Caco-2 (cell line): ENCODE measurements at places on chromosomes 5 and 9. TPM values are rescaled to one million over a fixed set of nuclear protein-coding genes. Genes with fewer than 3 reads are reported as not detected.

PCDHA5 gene
- not detected in 2 replicates for total RNA-seq

MAP3K1 gene
- 46.0 and 47.0 TPM in 2 replicates for total RNA-seq

RHOBTB3 gene
- 85.6 and 88.5 TPM in 2 replicates for total RNA-seq

IFNA21 gene
- total RNA-seq = not detected in 2 replicates

DNA sequence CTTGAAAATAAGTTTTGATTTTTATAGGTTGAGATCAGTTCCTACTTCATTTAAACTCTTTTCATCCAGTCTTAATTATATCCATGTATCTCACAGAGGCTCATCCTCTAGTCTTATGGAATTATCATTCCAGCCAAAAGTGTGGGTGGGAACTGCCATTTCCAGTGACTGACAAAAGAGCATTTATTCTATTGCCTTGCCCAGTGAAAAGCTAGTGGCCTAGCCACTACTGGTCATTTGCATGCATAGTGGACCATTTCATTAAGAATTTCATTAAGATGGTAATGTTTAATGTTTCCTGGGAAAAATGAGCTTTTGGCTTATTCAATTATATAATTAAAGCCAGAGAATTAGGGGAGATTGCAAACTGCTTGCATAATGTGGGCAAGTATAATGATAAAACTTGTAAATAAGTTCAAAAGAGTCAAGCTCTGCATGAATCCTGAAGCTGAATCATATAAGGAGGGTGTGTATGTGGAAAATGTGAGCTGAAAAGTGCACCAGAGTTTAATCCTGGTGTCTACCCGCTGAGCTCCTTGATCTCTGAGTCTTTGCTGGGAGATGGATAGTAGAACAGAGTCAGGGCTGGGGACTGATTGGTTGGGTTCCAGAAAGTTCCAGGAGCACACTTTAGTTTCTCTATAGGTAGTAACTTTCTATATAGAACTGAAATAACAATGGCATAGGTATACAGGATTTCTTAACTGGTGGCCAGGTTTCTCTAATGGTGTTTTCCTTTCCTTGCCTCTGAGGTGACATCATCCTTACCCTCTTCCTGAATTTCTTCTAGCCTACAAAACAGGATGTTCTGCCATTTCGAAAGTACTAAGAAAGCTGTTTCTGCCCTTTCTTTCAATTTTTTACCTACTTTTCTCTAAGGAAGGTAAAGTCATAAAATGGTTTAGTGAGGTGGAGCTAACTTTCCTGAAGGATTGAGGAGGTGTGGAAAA is 78.5 kb downstream of the KIF4B start:
- DNase-seq = no peak

- peak; percentile 58 for DNase-seq
Observed at GRCh38 chr5:124996023-124996763, 249.8 kb upstream of the ZNF608 start.

DNA sequence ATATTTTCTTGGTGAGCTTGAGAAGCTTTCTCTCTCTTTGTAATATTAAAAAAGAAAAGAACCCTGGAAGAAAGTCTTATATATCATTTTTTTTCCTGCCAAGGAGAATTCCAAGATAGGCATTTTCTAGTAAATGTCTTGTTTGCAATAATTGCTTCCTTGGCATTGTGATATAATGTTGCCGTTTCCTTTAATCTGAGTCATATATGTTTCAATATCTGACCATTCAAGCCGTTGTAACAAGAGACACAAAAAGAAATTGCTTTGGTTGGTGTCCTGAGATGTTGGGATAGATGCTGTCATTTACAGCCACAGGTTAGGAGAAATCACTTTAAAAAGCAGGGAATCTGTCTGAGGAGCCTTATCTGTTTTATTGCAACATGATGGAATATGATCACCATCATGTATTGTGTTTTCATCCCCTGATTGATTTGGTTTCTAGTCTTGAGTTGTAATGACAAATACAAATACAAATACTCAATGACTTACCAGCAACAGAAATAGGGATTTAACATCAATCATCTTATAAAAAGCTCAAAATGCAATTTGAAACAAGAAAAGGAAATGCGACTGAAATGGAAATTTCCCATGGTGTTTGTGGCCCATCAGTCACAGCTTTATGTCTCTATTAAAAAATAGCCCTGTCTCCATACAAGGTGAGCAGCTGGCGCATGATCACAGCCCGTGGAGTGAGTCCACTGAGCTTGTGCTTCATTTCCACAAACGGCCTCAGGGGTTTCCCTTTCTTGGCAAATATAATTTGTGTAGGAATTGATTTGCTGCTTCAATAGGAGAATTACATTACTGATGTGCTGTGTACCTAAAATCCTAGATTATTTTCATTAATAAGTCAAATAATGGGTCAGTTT is 250.1 kb upstream of the TRPC7 start:
- no peak for DNase-seq

- no peak for DNase-seq
Observed at GRCh38 chr5:31280210-31280609, 86.7 kb downstream of the CDH6 start.

DNA sequence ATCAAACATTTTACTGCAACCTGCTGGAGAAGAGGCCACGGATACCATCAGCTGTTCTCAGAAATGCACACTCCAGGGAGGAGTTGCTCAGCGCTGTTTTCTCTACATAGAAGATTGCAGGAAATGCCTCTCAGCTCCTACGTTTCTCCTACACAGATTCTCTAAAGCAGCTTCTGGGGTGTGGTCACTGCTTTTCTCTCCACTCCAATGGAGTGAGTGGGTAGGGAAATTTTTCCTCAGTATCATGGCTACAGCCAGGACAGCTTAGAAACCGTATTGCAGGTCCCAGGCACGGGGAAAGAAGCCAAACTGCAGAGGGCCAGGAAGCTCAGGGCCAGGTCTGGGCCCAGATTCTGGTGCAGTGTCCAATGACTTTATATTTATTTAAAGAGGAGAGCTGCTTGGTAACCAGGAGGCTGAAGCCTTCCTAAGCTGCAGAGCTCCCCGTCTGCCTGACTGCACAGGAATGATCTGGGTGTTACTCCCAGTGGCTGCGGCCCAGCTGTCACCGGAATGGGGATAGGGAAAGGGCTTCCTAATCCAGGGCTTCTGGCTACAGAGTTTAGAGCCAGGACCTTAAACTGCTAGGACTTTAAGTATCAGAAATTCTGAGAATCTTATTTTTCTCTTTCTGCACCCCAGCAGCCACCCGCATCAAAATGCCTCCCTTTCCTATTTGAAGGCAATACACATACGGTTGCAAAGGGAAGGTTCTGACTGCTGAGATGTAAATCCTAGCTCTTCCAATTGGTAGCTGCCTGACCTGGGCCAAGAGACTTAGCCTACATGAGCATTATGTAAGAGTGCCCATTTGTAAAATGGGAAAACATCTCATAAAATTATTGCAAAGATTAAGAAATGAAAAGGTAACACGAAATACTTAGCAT is 1.4 kb upstream of the SPTAN1 start:
- DNase-seq = no peak

DNA sequence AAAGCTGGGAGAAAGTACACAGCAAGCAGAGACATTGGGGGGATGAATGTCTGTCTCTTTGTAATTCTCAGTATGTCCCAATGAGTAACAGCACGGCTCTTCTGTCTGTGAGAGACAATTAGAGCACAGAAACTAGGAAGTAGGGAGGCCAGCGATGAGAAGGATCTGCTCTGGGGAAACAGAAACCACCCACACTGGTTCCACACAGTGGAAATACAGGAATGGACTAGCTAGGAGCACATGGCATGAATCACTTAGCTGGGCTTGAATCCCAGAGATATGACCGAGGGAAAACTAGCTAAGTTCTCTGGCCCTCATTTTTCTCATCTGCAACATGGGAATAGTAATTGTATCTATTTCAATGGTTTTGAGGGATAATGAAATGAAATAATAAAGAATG is 895.9 kb downstream of the TLE4 start:
- no peak for DNase-seq

DNA sequence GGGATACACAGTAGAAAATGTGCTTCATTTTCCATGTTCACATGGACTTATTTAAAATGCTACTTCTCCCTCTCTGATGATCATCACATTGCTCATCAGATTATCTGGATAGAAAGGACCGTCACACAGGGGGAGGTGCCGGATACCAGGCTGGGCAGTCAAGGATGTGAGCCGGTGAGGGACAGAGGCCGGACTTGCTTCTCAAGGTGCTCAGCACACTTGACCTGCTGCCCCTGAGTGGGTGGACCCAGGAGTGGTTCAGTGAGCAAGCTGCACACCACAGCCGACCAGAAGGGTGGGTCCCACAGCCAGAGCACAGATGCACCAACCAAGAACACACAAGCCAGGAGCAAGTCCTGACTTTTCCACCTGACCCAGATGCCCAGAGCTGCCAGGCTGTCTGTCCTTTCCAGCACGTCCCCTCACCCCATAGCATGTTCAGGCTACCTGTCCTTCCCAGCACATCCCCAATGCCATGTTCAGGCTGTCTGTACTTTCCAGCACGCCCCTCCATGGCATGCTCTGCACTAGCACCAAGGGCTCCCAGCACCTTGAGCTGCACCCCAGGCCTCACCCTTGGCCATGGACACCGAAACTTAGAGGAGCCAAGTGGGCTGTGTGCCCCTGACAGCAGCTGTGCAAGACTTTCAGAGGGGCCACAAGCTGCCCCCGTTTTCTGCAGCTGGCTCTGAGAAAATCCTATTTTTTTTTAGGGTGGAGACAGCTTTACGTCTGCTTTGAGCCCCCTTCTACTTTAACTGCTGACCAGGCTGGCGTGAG is 77.8 kb downstream of the SECISBP2 start:
- no peak for DNase-seq

GRCh38 chr5:2857837-2858236 is 106.4 kb upstream of the IRX2 start:
- DNase-seq = no peak

DNA sequence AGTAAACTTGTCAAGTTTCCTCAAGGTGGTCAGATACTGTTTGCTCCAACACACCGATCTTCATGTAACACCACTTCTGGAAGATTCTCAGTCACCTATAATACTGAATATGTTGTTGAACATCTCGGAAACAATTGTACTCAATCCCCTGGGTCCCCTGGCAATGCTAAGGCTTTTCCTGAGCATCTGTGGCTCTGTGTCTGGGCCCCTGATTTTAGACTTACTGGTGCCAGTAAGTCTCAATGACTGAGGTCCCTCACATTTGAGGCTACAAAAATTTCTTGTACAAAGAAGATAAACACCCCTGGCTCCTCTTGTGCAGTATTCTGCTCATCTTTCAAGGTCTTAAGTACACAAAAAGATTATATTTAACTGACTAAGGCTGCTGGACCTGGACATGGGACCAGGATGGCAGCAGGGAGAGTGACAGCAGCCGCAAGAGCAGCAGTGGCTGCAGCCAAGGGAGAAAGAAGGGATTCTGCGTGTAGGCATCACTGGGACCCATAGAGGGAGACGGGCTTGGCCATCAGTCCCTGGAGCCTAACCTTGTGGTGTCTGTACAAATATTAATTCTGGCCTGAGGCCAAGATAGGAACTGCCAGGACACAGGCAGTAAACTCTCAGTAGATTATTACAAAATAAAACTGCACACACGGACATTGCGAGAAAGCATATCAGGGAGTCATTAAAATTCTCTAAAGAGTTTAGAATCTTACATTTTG is 49.0 kb upstream of the TNPO1 start:
- peak; percentile 38 for DNase-seq

DNA sequence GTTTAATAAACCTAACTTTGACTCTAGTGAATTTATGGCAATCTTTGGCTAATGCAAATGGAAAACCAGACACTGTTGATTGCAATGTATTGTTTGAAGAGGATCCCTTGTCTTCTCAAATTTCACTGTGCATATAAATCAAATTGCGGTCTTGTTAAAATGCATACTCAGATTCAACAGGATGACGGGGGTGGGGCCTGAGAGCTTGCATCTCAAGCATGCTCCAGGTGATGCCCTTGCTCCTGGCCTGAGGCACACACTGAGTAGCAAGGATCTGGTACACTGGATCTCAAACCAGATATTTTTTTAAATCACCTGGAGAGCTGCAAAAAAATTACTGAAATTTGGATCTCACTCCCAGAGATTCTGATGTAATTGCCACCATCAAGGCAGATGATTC is 463.7 kb downstream of the DNAH5 start:
- DNase-seq = no peak

- DNase-seq = no peak
Observed at GRCh38 chr5:143427122-143427735, 23.7 kb upstream of the NR3C1 start.

- DNase-seq = no peak
Observed at GRCh38 chr9:132163876-132164603, 2.2 kb downstream of the NTNG2 start.

DNA sequence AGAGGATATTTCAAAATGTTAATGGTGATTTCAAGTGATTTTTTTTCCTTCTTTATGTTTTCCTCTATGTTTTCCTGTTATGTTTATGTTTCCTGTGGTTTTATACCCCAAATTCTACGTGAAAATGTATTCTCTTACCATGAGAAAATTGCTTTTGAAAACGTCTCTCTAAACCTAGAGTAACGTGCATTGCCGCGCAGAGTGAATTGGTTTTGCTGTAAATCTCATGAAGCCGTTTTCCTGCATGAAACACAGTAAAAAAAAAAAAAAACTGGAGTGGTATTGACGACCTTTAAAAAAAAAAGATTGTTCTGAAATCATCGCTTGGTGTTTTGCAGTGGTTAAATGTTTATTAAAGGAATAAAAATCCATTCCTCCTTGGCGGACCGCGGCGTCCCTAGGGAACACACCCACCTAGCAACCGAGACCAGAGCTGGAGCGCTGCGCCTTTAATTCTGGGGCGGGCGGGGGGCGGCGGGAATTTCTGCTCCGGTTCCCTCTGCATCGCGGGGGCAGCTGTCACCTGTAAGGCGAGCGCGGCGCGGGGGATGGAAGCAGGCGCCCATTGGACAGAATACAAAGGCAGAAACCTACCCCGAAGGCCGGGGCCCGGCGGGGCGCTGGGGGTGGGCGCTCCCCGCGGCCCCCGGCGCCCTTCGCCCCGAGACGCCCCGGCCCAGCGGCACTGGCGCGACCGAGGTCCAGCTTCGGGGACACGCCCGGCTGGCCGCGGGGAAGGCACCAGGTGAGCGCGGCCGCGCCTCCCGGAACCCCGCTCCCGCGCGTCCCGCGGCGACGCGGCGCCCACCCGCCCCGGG is at the start of gene SOWAHA:
SOWAHA (plus strand) TSS at position 522 of the 818 bp plus-strand sequence. CDS start 320 bp downstream, outside the sequence.
- peak; percentile 76 for DNase-seq

- DNase-seq = no peak
Observed at GRCh38 chr5:136730426-136730825, 365.1 kb upstream of the TRPC7 start.

- DNase-seq = no peak
Observed at GRCh38 chr5:66438087-66438486, 158.1 kb upstream of the MAST4 start.

- no peak for DNase-seq
Observed at GRCh38 chr5:142813220-142813619, 43.0 kb downstream of the ARHGAP26 start.
